ENCODE measurements at places on chromosomes 1 and 21.
A peak's percentile ranks its signal among the peaks of the same experiment; 100 is the strongest.

GRCh38 chr1:6275826-6276782 lies 15.2 kb upstream of the GPR153 start:
- no peak for DNase-seq

DNA sequence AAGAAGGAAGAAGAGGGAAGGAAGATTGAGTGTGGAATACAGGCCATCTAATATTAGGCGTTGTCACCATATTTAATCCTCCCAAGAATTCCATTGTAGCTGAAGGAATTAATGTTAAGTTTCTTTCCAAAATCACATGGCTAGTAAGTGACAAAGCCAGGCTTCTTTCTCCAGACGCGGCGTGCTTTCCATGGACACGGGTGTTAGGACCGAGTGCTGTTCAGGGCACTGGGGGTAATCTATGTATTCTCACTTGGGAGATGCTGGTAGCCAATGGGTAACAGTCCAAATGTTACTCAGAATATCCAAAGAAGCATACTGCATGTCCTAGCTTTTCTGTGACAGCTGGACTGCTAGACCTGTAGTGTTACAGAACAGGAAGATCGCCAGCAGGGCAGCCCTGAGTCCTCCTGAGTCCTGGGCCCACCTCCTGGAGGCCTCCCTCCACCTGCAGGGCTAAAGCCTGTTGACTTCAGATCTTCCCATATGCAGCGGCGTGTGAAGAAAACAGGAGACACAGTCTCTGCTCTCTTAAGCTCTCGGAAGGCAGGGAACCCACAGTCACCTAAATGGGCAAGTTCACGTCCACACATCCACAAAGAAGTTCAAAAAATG lies 5.3 kb downstream of the IGSF9 start:
- DNase-seq = no peak

DNA sequence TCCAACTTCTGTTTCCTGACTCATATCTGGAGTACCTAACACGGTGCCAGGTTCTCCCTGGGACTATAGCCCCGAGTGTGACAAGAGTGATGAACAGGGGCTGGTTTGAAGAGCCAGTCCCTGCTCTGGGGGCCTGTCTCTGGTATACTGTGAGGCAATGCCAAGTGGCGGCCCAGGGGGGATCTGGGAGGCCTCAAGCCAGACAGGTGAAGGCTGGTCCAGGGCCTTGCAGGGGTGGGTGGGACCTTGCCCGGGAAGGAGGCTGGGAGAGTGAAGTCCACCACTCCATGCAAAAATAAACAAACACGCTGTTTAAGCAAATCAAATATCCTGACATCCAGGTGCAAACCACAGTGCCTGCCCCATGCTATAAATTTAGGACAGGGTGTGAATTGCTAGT lies 6.8 kb upstream of the PLXNA2 start:
- DNase-seq = no peak

DNA sequence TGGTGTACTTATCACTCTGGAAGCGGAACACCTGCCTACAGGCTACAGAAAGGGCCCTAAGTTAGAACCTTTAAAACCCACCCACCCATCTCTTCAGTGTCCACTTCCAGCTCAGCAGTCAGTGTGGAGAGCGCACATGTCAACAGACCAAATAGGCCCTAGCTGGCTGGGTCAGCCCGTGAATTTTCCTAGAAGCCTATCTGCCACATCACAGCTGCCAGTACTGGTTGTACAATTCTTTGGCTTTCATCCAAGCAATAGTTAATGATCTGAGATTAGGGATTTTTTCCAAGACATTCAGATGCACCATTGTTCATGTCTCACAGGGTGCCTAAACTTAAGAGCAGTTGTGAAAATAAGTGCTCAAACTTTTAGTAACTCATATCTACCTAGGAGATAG lies 197.1 kb downstream of the KCNK2 start:
- no peak for DNase-seq

DNA sequence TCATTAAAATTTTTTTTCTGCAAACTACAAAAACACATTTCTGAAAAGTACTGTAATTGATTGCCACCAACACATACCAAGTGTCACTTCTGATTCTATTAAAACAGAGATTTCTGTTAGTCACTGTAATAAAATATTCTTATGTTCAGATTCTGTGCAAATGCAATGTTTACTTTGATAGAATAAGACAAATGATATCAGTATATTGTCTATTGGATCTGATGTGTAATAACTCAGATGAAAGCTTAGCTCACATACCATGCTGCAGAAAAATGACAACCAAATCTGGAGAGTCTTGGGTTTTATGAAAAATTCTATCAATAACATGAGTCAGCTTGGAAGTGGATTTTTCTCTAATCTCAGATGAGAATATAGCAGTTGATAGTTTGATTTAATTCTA lies 963.8 kb upstream of the B3GALT2 start:
- DNase-seq = no peak

- no peak for DNase-seq
These were observed 101.1 kb upstream of the SOD1 start for GRCh38 chr21:31558189-31558961.

GRCh38 chr21:40166291-40166843 lies 299.1 kb downstream of the PCP4 start:
- no peak for DNase-seq

- DNase-seq = no peak
These were observed 40.9 kb downstream of the ATP6V1G3 start for GRCh38 chr1:198499588-198499987.

GRCh38 chr1:23481026-23481597 lies 2.9 kb downstream of the ASAP3 start:
- DNase-seq = no peak

GRCh38 chr1:61687901-61688300 lies 37.0 kb downstream of the TM2D1 start:
- DNase-seq = no peak

GRCh38 chr1:171366085-171366484 lies 52.1 kb downstream of the FMO4 start:
- peak; percentile 15 for DNase-seq

GRCh38 chr1:234851450-234852438 lies 241.8 kb upstream of the IRF2BP2 start:
- DNase-seq = no peak

- no peak for DNase-seq
These were observed 99.4 kb upstream of the OLFM3 start for GRCh38 chr1:102096162-102096561.

DNA sequence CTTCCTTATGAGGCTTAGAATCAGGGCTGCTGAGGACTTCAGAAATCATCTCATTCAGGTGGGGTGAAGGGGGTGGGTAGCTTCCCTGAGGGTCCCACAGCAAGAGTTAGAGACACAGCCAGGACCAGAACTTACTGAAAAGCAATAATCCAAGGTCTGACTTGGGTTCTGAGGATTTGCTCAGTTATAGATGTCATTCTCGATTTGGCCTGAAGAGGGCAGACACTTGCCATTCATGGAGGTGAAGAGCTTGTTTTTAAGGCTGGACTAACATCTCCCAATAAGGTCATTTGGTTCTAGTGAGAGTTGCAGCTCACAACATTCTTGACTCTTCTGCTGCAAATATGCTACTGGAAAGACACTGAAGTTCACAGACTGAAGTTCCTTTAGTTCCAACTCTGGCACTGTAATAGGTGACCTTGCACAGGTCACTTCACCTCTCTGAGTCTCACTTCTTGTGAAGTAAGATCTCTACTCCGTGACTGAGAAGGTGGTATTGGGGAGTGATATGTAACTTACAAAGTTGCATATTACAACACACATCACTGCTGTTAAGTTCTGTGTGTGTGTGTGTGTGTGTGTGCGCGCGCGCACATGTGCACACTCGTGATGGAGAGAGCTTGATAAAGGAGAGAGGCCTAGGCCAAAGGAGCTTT lies 69.8 kb upstream of the DIRAS3 start:
- peak; percentile 56 for DNase-seq

GRCh38 chr1:213693864-213694263 lies 293.9 kb upstream of the PROX1 start:
- no peak for DNase-seq

GRCh38 chr1:24713176-24713575 lies 32.1 kb upstream of the CLIC4 start:
- no peak for DNase-seq

DNA sequence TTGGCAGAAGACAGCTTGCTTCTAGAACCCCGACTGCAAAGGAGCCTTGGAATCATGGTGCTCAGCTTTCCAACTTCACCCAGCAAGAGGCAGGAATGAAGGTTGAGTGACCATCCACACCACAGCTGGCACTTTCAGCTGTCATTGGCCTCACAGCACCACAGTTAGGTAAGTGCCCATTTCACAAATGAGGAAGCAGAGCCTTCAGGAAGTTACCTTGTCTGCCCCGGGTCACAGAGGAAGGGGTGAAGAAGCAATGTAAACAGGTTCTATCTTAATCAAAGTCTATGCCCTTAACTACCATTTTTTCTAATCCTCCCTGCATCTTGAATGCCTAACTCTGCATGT lies 156.0 kb downstream of the GLUL start:
- no peak for DNase-seq

DNA sequence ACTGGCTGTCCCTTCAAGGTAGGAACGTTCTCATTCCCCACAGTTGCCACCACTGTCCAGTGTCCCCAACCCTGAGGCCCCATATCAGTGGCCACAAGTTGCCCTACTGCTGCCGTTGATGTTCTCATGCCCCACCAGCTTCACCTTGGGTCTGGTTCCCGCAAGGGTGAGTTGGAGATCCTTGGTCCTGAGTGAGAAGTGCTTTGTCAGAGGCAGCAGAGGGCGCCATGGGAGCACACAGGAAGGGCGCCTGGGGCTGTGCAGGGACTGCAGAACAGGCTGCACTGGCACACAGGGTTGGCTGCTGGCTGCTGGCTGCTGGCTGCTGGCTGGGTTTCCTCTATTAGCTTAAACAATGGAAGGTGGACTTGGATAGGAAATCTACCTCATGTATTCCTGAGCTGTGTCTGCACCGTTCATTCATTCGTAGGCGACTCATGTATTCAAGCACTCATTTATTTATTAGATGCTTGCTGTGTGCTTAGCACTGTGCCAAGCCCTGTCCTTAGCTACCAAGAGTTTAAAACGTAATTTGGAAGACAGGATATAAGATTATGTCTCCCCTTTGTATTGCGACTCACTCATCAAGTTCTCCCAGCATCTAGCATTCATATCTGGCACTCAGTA lies 2.1 kb upstream of the S100A9 start:
- DNase-seq = peak; percentile 43

- no peak for DNase-seq
These were observed 19.2 kb upstream of the ALX3 start for GRCh38 chr1:110089561-110090275.

- DNase-seq = no peak
These were observed 339.7 kb downstream of the PTPRC start for GRCh38 chr1:198978523-198978922.

DNA sequence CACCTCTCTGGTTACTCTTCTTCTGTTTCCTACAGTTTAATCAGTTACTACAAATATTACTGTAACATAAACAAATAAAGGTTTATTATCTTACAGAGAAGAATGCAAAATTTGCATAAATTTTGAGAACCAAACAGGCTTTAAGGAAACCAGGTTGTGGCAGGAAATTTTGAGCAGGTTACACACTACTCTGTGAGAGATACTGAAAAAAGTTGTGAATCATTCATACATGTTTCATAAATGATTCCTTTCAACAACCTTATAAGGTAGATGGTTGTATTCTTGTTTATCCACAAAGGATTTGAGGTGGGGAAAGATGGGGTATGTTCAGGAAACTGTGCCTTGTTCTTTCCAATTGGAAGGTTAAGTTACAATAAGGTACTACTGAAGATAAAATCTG lies 58.6 kb downstream of the MAST2 start:
- no peak for DNase-seq

- no peak for DNase-seq
These were observed 160.2 kb upstream of the COA6 start for GRCh38 chr1:234212764-234213657.

GRCh38 chr1:236451796-236452373 lies 57.8 kb downstream of the EDARADD start:
- DNase-seq = no peak

- DNase-seq = no peak
These were observed 250.0 kb downstream of the CHRM3 start for GRCh38 chr1:239636347-239636746.

- peak; percentile 44 for DNase-seq
These were observed 36.5 kb upstream of the TRAPPC10 start for GRCh38 chr21:43975469-43976098.

DNA sequence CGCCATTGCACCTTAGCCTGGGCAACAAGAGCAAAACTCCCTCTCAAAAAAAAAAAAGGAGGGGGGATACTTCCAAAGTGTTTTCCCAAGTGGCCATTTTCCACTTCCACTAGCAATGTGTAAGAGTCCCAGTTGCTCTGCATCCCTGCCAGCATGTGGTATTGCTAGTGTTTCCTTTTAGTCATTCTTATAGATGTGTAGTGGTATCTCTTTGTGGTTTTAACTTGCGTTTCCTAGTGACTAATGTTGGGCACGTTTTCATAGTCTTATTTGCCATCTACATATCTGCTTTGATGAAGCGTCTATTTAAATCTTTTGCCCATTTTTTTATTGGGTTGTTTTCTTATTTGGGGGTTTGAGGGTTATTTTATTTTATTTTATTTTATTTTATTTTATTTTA lies 31.1 kb downstream of the INAVA start:
- no peak for DNase-seq

DNA sequence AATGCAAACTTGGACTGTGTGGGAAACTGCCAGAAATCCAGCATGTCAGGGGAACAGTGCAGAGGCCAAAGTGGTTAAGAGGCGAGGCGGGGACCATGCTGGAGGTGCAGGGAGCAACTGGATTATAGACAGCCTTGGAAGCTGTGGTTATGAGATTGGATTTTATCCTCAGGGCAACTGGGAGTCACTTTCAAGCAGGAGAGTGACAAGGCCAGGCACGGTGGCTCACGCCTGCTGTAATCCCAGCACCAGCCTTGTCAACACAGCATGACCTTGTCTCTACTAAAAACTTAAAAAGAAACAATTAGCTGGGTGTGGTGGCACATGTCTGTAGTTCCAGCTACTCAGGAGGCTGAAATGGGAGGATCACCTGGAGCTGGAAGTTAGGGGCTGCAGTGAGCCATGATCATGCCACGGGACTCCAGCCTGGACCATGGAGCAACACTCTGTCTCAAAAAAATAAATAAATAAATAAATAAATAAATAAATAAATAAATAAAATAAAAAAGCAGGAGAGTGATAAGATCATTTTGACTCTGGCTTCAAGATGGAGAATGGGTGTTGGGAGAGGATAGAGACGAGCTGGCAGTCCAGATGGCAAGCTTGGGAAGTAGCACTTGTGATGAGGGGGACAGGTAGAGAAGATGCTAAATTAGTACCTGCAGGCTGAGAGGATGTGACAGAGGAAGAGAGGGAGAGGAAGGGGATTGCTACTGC lies 3.5 kb downstream of the HAPLN2 start:
- DNase-seq = no peak

DNA sequence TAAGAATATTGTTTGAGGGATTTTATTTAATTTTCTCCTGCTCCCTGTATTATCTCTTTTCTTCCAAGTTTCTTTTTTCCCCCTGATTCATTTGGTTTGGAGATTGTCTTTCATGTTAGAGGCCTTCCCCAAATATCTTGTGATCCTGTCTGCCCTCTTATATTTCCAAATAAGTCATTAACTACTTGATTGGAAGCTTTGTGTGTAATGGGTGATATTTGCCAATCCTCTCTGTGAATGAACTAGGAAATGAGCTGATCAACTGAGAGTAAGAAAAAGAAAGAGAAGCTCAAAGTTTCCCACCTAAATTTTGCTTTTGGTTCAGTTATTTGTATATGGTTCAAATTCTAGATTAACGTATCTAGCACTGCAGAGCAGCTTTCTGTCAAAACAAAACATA lies 23.6 kb upstream of the LY9 start:
- no peak for DNase-seq

GRCh38 chr1:31677949-31678348 lies 25.9 kb downstream of the COL16A1 start:
- no peak for DNase-seq

GRCh38 chr1:234327577-234328164 lies 45.6 kb upstream of the COA6 start:
- DNase-seq = no peak
